ENCODE measurements at places on chromosomes 16 and 17.

- no peak for DNase-seq
Measured at GRCh38 chr17:27471321-27472269, 15.3 kb downstream of the KSR1 start.

DNA sequence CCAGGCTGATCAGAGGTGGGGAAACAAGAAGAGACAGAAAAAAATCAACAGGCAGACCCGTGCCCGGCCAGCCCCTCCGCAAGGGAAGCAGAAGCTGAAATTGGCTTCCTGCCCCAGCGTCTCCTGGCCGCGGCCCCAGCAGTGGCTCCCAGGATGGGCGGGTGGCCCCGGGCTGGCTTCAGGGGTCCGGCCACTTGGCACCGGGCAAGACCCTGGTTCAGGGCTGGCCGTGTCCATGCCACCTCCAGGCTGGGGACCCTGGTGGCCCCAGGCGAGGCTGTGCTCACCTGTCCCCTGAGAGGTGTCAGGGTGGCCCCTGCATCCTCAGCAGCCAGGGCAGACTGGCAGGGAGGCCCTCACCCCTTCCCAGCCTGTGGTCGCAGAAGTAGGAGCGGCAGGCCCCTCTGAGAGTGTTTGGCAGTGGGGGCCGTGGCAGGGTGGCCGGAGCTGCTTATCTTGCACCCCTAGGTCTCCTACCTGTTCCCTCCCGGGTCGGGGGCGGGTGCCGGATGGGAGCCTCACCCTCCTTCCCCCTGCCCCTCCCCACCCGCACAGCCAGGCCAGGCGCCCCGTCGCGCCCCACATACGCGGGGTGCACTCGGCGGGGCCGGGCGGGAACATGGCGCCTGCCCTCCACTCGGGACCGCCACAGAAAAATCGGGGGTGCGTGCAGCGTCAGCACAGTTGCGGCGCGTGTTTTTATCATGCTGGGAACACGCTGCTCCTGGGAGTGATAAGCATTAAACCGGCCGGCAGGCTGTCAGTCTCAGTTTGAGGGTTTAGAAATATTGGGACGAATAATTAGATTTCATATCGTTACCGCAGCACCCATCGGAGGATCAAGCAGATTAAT, 46.7 kb upstream of the ZC3H18 start:
- DNase-seq, result no peak

GRCh38 chr17:72457712-72458111, 336.9 kb downstream of the SOX9 start:
- DNase-seq, result no peak

- DNase-seq, result no peak
Measured at GRCh38 chr17:7001318-7001961, 5.6 kb downstream of the ALOX12 start.

GRCh38 chr17:34892461-34893249, 68.6 kb downstream of the CCT6B start:
- no peak for DNase-seq

- no peak for DNase-seq
Measured at GRCh38 chr17:8611619-8612298, 18.8 kb downstream of the MYH10 start.

DNA sequence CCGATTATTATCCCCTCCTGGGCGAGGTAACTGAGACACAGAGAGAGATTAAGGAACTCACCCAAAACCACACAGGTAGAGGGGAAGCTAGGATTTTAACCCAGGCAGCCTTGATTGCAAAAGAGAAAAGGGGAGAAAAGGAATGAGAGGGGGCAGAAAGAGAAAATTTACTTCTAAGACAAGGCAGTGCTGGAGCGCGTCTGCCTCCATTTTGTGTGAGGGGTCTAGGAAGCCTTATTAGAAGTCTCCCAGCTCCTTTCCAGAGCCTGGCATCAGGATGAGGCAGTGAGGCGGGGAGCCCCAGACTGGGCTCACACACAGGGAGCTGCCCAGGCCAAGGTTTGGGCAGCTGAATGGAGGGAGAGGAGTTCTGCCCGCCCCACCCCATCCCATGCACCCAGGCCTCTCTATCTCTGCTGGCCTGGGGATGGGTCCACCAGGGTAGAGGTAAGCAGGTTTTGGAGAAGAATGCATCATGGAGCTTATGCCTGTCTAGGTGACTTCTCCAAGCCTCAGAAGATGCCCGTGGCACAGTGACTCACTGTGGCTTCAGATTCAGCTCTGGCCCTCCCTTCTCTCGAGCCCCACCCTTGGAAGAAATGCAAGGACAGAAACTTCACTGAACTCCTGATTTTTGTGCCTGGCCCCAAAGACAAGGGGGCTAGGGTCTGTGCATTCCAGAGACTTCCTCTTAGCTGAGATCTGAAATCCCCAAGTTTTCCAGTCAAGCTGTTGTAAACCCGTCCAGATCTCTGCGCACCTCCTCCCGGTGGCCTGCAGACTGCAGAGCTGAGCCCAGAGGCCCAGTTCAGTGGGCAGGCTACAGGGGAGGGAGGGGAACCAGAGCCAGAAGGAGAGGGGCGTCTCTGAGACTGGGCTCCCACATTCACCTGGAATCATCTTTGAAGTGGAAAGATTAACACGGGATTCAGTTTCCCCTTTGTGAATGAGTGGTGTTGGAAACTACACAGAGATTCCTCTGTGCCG, 95.1 kb upstream of the CDH5 start:
- DNase-seq, result no peak

Measured in left forelimb (tissue), 1 donor.